T-helper 17 cell (primary cell): ENCODE measurements at places on chromosomes 11 and 22. TPM values are rescaled to one million over a fixed set of nuclear protein-coding genes. Genes with fewer than 3 reads are reported as not detected.

MUC15 gene
- not detected for total RNA-seq

- H3K27ac ChIP-seq = peak overlapping the region; percentile 74
- no peak for DNase-seq
- H3K36me3 ChIP-seq = no peaks in the 10 kb centered on the region
- H3K4me1 ChIP-seq = peaks cover 3% of the 10 kb centered on the region
- H3K27me3 ChIP-seq = no peaks in the 10 kb centered on the region
Observed at GRCh38 chr22:38286915-38287669, 14.3 kb upstream of the TMEM184B start.

GLYATL1 gene
- not detected for total RNA-seq

DNA sequence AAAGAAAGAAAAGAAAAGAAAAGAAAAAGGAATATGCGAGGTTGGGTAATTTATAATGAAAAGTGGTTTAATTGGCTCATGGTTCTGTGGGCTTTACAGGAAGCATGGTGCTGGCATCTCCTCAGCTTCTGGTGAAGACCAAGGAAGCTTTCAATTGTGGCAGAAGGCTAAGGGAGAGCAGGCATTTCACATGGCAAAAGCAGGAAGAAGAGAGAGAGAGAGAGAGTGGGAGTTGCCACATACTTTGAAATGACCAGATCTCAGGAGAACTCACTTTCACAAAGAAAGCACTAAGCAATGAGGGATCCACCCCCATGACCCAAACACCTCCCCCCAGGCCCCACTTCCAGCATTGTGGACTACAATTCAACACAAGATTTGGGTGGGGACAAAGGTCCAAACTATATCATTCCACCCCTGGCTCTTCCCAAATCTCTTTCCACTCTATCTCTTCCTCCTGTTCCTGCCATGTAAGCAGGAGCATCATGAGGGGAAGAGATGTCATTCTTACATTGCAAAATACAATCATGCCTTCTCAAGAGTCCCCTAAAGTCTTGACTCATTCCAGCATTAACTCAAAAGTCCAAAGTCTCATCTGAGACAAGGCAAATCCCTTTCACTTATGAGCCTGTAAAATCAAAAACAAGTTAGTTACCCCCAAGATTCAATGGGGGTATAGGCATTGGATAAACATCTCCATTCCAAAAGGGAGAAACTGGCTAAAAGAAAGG is 38.9 kb downstream of the LINC01488 start:
- DNase-seq = no peak
- H3K36me3 ChIP-seq = no peaks in the 10 kb centered on the region
- no peak overlapping the region for H3K4me3 ChIP-seq
- H3K4me1 ChIP-seq = peaks cover 2% of the 10 kb centered on the region

DNA sequence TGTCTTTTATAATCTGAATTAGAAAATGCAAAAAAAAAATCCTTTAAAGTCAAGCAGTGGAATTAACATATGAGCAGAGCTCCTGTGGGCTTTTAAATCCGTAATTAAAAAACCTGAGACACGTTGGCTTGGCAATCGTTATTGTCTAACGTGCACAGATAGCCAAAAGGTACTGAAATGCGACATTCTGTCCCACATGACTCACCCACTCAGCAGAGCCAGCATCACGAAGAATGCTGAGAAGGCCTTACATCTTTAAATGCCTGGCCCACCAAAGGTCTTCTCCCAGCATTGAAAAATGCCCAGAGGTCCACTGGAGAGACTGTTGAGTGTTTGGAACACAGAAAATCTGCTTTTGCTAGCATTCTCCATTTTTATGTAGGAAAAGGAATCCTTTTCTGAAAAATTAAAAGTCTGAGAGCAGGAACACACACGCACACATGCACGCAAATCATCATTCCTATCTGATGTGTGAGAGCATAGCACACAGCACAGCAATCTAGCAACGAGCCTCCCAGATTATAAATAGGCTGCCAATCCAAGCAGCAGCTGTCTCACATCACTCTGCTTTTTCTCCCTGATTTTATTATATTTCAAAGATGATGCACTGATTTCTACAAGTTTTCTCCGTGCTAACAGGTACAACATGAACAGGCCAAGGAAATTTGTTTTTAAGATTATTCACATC is 94.5 kb downstream of the PHF21A start:
- H3K27ac ChIP-seq = no peak overlapping the region
- H3K4me1 ChIP-seq = peaks cover 19% of the 10 kb centered on the region
- no peaks in the 10 kb centered on the region for H3K27me3 ChIP-seq
- DNase-seq = no peak

- no peak overlapping the region for H3K4me3 ChIP-seq
- no peak for DNase-seq
- no peaks in the 10 kb centered on the region for H3K36me3 ChIP-seq
- H3K4me1 ChIP-seq = no peaks in the 10 kb centered on the region
- no peak overlapping the region for H3K27ac ChIP-seq
Observed at GRCh38 chr11:69151836-69152235, 3.9 kb upstream of the SMIM38 start.

PAX6 gene
- total RNA-seq = not detected

DNA sequence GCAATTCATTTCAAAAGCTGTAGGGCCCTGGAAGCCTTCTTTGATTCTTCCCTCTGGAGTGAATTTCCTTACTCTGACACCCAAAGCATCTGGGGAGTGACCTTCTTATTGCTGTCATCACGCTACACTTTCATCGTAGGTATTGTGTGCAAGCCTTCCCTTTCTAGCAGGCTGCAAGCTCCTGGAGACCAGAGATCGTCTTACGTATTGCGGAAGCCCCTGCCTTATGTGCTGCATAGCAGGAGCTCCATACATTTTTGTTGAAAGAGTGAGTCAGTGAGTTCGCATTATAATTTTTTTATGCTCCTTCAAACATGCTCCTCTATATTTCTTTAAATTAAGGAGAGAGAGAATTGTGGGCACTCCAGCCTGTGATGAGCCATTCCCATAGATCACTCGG is 21.2 kb upstream of the TMEM218 start:
- DNase-seq = no peak
- H3K27me3 ChIP-seq = peaks cover 67% of the 10 kb centered on the region
- H3K27ac ChIP-seq = no peak overlapping the region
- H3K4me3 ChIP-seq = no peak overlapping the region
- peaks cover 11% of the 10 kb centered on the region for H3K36me3 ChIP-seq

GRCh38 chr22:30649430-30650007 is 13.9 kb downstream of the SLC35E4 start:
- no peak for DNase-seq
- H3K27me3 ChIP-seq = no peaks in the 10 kb centered on the region
- H3K27ac ChIP-seq = peak overlapping the region; percentile 6
- peaks cover 2% of the 10 kb centered on the region for H3K36me3 ChIP-seq
- no peak overlapping the region for H3K4me3 ChIP-seq

DNA sequence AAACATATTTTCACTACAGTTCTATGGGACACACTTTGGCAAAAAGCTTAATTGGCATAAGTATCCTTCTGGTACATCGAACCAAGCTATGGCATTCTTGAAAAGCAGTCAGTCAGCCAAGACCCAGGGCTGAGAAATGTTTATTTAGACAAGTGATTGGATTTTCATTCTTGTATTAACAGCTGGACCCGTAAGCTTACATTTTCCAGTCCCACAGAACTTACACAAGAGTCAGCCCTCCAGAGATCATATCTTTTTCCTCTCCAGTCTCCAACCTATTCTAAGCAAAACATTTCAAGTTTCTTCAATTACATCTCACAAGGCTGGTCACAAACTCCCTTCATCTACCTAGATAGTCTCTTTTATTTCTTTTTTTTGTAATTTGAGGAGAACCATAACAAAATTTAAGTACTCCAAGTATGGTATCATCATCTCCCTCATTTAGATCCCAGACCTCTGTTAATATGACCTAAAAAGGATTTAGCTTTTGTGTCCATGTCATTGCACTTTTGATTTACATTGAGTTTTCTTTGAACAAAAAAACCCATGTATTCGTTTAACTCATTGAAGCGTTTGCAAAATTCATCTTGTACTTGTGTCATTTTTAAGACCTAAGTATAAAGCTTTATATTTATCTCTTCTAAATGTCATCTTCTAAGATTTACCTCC is 67.9 kb upstream of the GRK3 start:
- peaks cover 69% of the 10 kb centered on the region for H3K27me3 ChIP-seq
- DNase-seq = no peak
- no peak overlapping the region for H3K27ac ChIP-seq
- H3K36me3 ChIP-seq = peaks cover 4% of the 10 kb centered on the region

ARFGAP2 gene
- 181 TPM for total RNA-seq

KRTAP5-11 gene
- not detected for total RNA-seq

DNA sequence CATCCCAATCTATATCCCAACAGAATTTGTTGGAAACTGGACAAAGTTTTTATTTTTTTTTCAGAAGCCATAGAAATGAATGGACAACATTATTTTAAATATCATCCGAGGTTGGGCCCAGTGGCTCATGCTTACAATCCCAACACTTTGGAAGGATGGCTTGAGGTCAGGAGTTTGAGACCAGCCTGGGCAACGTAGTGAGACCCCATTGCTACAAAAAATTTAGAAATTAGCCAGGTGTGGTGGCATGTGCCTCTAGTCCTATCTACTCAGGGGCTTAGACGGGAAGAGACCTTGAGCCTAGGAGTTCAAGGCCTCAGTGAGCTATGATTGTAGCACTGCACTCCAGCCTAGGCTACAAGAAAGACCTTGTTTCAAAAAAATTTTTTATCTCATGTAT is 4.1 kb upstream of the SLC37A4 start:
- H3K27ac ChIP-seq = no peak overlapping the region
- no peak for DNase-seq
- no peak overlapping the region for H3K4me3 ChIP-seq
- peaks cover 5% of the 10 kb centered on the region for H3K4me1 ChIP-seq
- H3K27me3 ChIP-seq = no peaks in the 10 kb centered on the region

DNA sequence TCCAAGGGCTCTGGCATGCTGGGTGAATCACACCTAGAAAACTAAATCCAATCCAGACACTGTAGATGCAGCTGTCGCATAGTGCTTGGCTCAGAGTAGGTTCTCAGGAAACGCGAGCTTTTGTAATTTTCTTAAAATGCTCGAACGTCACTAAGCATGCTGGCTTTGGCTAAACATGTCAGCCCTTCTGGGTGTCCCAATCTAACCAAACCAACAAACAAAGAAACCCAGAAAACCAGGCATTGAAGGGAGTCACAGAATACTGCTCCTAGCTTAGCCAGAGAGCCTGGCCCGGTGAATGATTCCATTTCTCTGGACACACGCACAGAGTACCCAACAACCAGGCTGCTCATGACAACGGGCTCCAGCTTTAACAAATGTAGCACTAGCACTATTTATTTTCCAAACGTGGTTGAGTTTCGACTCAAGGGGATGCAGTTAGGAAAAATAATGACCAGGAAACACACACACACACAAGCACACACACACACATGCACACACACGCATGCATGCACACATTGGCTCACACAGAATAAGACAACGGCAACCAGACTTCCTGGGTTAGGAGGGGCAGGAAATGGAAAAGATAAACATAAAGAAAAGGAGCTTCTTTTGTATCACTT is 492.6 kb downstream of the MIAT start:
- no peak for DNase-seq
- H3K27ac ChIP-seq = no peak overlapping the region
- no peaks in the 10 kb centered on the region for H3K4me1 ChIP-seq
- peaks cover 7% of the 10 kb centered on the region for H3K27me3 ChIP-seq
- no peak overlapping the region for H3K4me3 ChIP-seq

PANX3 gene
- total RNA-seq = not detected

GRCh38 chr11:36065436-36065835 is 121.6 kb downstream of the LDLRAD3 start:
- H3K4me1 ChIP-seq = no peaks in the 10 kb centered on the region
- DNase-seq = no peak
- H3K27me3 ChIP-seq = peaks cover 12% of the 10 kb centered on the region
- no peak overlapping the region for H3K27ac ChIP-seq

DNA sequence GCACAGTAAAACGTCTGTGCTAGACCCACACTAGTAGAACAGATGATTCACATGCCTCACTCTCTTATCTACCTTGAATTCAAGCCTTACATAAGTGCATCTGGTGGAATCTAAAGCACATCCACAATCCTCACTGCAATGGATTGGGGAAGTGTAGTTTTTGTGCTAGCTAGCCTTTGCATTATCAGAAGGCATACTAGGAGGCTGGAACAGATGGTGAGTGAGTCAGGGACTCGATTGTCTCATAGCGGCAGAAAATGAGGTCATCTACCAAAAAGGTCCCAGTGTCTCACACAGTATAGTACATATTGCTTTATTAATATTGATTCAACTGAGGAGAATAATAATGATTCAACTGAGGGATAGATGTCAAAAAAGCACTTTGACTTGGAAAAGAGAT is 9.3 kb downstream of the MSANTD4 start:
- H3K4me1 ChIP-seq = peaks cover 17% of the 10 kb centered on the region
- no peak overlapping the region for H3K4me3 ChIP-seq
- no peak overlapping the region for H3K27ac ChIP-seq
- H3K36me3 ChIP-seq = peaks cover 14% of the 10 kb centered on the region

FBXO3 gene
- total RNA-seq = 43.9 TPM
